ENCODE measurements at places on chromosomes 11 and 22. TPM values are rescaled to one million over a fixed set of nuclear protein-coding genes. Genes with fewer than 3 reads are reported as not detected.
A peak's percentile ranks its signal among the peaks of the same experiment; 100 is the strongest.

DNA sequence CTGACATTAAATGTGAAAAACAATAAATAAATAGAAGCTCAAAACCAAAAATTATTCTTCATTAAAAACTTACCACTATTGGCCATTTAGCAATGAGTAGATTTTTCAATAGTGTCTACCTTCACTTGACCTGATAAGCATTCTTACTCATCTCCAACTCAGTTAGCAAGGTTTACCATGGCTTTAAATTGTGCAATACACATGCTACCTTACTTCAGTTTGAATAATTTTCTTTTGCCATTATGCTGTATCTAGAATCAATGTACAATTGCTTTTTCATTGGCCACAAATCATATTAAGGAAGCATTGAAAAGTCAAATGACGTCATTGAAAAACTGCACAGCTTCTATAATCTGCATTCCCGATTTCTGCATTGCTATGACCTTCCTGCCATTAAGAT lies 64.9 kb downstream of the SVIP start:
- DNase-seq: no peak

The SCARF2 gene
- 0.53 TPM for total RNA-seq

The PAK1 gene
- 35.8 TPM for total RNA-seq

The DCPS gene
- 9.5 TPM for total RNA-seq

The RFPL3 gene
- not detected for total RNA-seq

- DNase-seq: peak; percentile 53
Measured at GRCh38 chr11:132177106-132177505, 806.7 kb downstream of the NTM start.

GRCh38 chr11:70314730-70315129 lies 44.2 kb downstream of the PPFIA1 start:
- DNase-seq: no peak

DNA sequence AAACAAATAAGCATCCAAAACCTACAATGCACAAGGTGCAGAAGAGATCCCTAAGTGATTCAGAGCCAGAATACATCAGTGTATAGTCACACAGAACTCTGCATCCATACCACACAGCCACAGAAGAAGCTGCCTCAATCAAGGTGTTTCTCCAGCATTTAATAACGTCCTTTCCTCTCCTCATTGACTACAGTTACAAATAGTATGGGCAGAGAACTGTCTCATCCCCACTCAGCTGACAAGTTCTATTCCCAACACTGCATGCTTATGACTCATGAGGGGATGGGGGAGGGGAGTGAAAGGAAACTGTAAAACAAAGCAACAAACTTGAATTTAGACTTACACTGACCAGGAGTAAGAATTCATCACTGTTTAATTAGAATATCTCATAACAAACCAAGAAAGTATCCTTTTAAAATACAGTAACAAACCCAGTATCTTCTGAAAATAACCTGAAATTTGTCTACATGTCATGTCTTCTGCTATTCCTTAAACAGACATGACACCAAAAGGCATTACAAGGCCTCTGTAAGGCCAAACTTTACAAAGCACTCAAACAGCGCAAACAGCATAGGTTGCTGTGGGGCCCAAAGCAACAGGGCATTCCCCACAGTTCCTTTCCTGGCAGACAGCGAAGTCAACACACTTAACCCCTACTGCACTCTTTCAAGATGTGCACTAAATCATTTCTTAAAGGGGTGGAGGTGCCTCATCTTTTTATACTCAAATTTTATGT lies 29.3 kb downstream of the CELF1 start:
- DNase-seq: peak; percentile 83

DNA sequence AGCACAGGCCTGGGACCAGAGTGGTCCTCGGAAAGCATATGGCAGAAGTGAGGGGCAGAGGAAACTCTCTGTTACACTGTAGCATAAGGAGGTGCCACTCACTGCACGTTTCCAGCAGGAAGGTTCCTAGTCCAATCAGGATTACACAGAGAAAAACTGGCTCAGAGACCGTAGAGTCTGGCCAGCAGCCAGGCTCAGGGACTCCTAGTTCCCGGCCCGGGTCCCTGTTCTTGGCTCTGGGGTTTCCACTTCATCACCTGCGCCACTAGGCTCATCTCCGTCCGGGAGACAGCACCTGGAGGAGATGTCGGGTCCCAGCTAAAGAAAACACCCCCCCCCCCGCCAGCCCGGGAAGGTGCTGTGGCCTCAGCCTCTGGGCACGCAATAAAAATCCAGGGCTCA lies 1.1 kb downstream of the TTLL12 start:
- peak; percentile 17 for DNase-seq

- no peak for DNase-seq
Measured at GRCh38 chr11:44318369-44318768, 8.4 kb upstream of the ALX4 start.

GRCh38 chr11:46686886-46687795 lies 13.3 kb downstream of the ARHGAP1 start:
- DNase-seq: peak; percentile 98

- no peak for DNase-seq
Measured at GRCh38 chr11:19789835-19790710, 77.4 kb downstream of the NAV2 start.

DNA sequence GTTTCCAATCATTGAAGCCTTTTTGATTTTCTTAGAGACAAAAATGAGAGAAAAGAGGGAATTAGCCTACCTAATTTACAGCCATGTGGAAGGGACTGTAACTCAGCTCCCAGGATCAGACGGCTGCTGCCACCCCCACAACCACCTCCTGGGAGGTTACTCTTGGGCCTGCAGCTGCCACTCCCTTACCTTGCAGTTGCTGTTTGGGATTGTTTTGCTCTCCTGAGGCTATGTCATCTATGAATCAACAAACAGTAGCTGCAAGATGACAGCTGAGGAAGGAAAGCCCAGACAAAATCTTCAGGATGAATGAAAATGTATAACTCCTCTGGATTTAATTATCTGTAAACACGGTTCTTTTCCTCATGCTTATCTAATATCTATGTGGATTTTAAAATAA lies 28.0 kb upstream of the ZC3H12C start:
- DNase-seq: peak; percentile 86

The WBP2NL gene
- 0.77 TPM for total RNA-seq

DNA sequence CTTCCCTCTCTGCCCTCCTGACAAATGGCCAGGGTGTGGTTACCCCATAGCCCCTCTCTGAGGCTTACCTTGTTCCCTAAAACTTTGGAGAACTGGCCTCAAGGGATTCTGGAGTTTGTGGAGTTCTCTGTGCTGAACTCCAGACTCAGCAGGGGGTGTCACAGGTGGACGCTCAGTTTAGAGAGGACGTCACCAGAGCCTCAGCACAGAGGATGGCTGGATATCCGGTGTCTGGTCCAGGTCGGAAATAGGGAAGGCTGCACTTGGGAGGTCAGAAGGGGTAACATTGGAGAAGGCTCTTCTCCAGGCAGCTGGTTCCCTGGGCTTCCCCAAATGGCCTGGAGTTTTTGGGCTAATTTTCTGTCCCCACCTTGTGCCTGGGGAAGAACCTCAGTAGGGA lies 64.2 kb downstream of the ADAMTS15 start:
- DNase-seq: no peak

DNA sequence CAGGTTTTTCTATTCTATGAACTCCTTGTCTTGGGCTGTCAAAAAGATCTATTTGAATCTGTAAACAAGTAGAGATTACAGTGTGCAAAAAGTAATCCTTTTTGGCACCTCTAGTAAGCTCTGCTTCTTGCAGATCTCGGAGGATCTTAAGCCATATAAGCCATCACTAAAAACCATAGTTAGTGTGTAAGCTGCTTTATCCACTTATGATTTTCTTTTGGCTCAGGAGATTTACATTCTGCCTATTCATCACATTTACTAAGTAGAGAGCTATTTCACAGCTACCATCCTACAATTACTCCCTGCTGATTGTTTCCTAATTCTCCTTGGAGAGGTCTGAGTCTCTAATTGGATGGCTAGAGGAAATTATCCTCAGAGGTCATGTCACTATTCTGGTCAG lies 385.7 kb downstream of the AASDHPPT start:
- DNase-seq: no peak

- DNase-seq: no peak
Measured at GRCh38 chr11:131616481-131617140, 246.2 kb downstream of the NTM start.

The UPK3A gene
- total RNA-seq: not detected

- no peak for DNase-seq
Measured at GRCh38 chr11:84247129-84247528, 961.0 kb upstream of the CCDC90B start.

The RASSF7 gene
- total RNA-seq: 45.5 TPM

Data from bronchial epithelial cell (primary cell).